ENCODE measurements at places on chromosomes 2 and 18.

GRCh38 chr2:196183172-196183473 lies 11.7 kb upstream of the STK17B start:
- ATAC-seq, result no peak

GRCh38 chr2:43222475-43223309 lies 3.7 kb downstream of the ZFP36L2 start:
- ATAC-seq, result no peak

DNA sequence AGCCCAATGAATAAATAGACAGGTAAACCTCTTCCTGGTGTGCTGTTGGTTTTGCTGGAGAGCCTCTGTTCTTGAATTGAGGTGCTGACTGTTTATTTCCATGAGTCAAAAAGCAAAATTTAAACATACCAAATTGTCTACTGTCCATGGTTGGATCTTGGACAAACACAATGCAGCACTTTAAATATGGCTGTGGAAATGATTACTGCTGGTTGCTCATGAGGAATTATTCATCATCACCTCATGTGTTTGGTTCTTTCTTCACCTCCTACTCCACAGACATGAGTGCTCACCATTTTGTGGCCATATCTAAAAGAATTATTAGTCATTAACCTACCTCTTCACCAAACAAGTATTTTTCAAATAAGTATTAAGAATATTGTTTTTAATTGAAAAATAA lies 85.3 kb upstream of the GALNT5 start:
- ATAC-seq, result no peak

DNA sequence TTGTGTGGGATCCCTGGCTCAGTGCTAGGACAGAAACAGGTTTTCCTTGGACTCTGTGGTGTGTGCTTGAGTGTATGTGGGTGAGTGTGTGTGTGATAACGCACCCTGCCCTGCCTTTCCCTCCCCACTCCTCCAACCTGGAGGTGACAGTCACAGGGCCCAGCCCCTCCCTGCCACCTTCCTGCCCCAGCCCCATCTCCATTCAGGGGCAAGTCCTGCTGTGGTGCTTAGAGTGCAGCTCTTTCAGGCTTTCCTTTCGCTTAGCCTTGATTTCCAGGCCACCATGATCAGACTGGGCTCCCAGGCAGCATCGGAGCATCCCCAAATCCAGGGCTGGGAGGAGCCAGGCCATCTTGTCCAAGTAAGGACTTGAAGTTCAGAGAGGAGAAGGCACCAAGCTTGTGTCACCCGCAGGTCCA lies 185.2 kb downstream of the ZFP36L2 start:
- no peak for ATAC-seq

All from gastroesophageal sphincter (tissue), 4 donors.